Fibroblast of upper back skin (primary cell): ENCODE measurements at places on chromosomes 12 and 14.
A peak's percentile ranks its signal among the peaks of the same experiment; 100 is the strongest.

GRCh38 chr12:63403256-63403655 is 252.3 kb upstream of the AVPR1A start:
- peak; percentile 1 for DNase-seq

- no peak for DNase-seq
Measured at GRCh38 chr14:89794096-89794495, 160.4 kb downstream of the EFCAB11 start.

GRCh38 chr12:53170215-53170614 is 10.3 kb upstream of the ZNF740 start:
- DNase-seq: no peak

DNA sequence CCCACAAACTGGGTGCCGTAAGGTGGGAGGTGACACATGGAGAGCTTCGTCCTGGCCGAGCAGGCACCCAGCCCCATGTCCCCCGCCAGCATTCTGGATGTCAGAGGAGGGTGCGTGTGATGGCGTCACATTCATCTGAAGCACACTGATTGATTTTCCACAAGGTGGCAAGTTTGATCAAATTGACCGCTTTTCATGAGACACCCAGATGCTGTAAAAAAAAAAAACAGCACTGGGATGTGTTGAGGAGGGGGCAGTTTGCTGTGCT is 24.2 kb downstream of the SLC25A29 start:
- DNase-seq: no peak

DNA sequence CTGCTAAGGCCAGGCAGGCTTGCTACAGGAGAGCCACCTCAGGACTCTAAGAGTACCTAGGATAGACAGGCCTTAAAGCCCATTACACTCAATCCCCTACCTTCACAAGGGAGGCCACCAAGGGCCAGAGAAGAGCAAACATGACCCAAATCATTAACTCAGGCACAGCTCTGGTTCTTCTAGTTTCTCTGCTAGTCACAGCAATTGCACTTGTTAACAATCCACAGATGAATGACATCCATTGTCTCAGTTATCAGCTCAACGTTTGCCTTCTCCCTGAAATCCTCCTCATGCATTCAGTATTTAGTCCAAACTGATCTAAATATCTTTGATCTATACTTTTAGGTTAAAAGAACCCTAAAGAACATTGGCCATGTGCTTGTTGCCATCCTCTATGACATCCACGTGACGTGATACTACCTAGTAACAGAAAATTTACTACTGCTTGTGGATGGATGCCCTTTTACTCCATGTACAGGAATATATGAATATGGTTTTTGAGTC is 164.5 kb downstream of the STXBP6 start:
- DNase-seq: no peak

DNA sequence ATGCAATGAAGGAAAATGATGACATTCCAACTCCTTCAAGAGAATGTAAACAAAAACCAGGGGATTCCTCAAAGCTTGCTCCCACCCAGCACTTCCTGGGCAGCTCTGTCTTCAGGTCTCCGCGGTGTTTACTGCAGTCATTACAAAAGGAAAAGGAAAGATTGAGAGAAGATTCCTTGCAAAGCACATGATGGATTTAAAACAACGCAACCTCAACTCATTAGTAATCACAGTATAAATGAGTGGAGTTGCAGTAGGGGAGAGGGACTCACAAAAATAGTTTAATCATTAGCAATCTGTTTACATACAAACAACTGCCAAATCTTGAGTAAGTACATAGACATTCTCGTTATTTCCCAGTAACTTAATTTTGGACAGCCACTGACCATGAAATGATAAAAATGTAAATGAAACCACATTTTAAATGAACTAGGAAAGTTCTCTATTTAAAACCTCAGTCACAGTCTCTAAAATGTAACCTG is 49.7 kb upstream of the OVCH1 start:
- no peak for DNase-seq

DNA sequence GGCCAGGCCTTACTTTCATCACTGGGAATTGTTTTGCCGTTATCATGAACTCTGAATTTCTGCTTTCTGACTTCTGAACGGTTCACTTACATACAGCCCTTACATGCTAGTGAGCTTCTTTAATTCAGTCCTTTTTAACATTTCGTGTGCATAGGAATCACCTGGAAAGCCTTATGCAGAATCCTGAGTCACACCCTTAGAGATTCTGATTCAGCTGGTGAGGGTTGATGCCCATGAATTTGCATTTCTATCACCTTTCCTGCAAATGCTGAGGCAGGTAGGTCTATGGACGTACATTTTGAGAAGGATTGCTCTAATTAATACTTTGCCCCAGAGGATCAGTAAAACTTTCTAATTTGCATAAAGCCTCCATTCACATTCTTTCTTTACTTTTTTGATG is 44.0 kb downstream of the PPHLN1 start:
- no peak for DNase-seq

DNA sequence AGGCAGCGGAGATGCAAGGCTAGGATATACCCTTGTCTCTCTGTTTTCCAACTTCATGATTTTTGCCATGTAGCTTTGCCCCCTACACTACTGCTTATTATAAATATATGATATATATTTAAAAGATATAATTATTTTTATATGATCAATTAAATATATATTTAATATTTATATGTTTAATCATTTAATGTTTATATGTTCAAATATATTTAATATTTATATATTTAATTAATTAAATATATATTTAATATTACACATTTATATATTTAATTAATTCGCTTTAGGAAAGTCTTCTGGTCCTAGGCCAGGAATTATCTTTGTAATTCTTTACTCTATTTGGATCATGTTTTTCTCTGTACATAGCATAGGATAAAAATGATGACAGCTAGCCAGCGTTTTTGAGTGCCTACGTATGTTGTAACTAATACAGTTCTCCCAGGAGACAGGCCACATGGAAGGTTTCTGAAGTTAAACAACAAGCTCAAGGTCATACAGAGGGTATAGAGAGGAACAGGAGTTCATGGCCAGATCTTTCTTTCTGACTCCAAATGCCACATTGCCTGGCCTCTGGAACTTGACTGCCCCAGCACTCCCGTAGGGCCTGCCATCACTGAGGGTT is 192.5 kb downstream of the KCNA5 start:
- no peak for DNase-seq

GRCh38 chr12:93184672-93185368 is 192.9 kb upstream of the NUDT4 start:
- peak; percentile 33 for DNase-seq

DNA sequence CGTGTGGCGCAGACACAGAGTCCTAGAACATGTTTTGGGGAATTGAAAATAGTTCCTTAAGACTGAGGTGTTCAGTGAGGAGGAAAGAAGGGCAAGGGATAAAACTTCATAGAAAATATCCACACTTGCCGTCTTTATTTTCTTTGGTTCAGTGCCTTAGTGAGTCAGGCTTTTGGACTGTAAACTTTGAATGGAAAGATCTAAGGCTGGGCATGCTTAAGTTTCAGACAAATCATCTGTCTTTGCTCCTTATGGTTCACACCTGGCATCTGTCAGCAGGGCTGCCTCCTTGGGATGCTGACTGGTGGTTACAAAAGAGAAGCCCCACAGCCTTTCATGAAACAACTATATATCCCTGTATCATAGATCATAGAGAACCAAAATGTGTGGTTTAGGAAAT is 136.3 kb upstream of the PRICKLE1 start:
- peak; percentile 96 for DNase-seq

- no peak for DNase-seq
Measured at GRCh38 chr14:74979029-74979428, 23.6 kb upstream of the PGF start.
